ENCODE measurements at places on chromosomes 3 and 15.

DNA sequence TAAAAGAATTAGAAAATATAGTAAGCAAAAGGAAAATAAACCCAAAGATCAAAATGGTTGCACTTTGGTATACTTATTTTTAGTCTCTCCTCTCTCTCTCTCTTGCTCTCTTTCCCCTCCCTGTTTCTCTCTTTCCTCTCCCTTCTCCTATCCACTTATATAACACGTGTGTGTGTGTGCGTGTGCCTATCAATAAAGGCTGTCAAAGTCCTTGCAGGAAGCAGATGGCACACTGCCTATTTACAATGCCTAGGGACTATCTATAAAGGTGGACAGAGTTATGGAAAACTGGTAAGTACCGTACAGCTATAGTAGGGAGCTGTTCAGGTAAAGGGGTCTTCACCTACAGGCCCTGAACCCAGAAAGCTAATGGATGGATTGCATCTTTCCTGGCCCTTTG is 161.6 kb downstream of the SQOR start:
- DNase-seq: no peak

DNA sequence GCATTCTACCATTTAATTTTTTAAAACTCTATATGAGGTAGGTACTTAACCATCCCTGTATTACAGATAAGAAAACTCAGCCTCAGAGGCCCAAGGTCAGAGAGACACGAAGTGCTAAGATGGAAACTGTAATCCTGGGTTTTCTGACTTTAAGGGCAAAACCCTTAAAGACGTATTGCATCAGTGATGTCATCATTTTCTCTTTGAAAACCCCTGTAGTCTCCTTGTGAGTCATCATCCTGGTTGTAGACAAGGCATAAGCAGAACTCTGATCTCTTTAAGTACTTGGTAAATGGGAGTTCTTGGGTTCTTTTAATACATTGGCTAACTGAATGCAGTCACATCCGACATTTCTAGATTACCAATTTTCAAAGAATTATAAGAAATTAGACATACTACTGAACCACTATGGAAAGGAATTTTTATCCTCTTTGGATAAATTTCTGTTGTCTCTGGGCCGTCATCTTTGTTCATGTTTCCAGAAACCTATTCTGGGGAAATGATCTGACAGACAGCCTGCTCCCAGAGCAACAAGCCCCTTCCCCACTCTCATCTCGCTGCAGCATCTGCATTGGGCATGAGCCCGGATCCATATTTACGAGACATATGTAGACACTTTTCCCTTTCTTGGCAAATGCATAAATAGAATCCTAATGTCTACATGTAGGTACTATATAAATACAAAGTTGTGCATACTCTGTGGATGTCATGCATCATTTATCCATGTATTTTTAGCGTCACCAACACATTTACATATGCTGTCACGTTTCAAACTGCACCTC is 48.7 kb upstream of the MDFIC2 start:
- DNase-seq: no peak

- no peak for DNase-seq
Measured at GRCh38 chr3:154642145-154642544, 212.2 kb upstream of the GPR149 start.

DNA sequence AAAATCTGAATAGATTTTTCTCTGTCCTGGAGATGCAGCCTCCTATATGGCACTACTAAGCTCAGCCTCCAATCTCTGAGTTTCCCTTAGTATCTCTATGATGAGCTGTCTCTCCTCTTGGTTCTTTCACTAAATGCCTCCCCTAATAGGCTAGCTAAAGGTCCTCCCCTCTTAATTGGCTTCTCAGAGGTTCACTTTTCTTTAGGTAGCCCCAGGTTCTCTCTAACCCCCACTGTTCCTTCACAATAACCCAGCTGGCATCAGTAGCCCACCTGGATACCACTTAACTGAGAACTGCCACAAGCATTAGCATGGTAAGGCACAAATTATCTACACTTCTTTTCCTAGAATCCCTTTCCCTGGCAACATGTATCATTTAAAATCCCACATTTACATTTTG is 523.2 kb downstream of the IGSF11 start:
- no peak for DNase-seq

DNA sequence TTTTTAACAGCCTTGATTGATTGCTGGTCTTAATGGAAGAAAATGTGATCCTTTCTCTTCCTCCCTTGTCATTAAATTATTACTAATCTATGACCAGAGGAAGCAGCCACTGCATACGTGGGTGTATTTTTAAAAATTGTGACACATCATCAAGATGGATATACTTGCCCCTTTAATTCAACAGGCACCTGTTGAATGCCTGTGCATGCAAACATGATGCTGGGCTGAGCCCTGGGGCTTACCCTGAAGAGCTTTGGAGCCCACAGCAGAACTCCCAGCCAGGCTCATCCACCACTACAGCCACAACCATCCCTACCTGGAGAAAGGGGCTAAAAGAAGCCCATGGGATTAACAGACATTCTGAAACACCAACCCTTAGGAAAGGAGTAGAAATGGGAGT is 297.2 kb upstream of the CTDSPL start:
- DNase-seq: no peak

- DNase-seq: no peak
Measured at GRCh38 chr3:10249833-10250232, 1.6 kb downstream of the TATDN2 start.

- DNase-seq: no peak
Measured at GRCh38 chr3:21466476-21466875, 284.5 kb downstream of the ZNF385D start.

- no peak for DNase-seq
Measured at GRCh38 chr3:128854475-128854874, 24.9 kb upstream of the ACAD9 start.

DNA sequence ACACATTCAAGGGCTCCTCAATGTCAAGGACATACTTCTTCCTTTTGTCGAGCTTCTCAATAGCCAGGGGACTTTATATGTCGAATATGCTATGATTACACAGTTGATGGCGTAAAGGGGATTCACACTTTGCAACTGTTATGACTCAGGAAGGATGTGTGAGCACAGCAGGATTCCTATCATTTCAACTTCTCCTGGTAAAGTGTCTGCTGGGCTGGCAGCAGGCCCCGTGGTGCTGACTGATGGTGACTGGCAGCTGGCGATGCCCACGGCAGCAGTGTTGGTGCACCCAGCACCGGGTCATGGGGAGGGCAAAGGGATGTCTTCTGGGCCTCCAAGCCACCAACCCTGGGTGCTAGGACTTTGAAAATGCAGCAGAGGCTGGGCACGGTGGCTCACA is 44.8 kb upstream of the GNB5 start:
- no peak for DNase-seq

- DNase-seq: no peak
Measured at GRCh38 chr3:193701953-193702635, 109.1 kb downstream of the OPA1 start.

GRCh38 chr15:66657185-66658020 is 44.6 kb upstream of the SMAD6 start:
- no peak for DNase-seq

GRCh38 chr3:51961602-51962569 is 5.4 kb downstream of the PCBP4 start:
- DNase-seq: no peak

GRCh38 chr15:47384776-47385175 is 332.5 kb upstream of the SEMA6D start:
- DNase-seq: no peak

DNA sequence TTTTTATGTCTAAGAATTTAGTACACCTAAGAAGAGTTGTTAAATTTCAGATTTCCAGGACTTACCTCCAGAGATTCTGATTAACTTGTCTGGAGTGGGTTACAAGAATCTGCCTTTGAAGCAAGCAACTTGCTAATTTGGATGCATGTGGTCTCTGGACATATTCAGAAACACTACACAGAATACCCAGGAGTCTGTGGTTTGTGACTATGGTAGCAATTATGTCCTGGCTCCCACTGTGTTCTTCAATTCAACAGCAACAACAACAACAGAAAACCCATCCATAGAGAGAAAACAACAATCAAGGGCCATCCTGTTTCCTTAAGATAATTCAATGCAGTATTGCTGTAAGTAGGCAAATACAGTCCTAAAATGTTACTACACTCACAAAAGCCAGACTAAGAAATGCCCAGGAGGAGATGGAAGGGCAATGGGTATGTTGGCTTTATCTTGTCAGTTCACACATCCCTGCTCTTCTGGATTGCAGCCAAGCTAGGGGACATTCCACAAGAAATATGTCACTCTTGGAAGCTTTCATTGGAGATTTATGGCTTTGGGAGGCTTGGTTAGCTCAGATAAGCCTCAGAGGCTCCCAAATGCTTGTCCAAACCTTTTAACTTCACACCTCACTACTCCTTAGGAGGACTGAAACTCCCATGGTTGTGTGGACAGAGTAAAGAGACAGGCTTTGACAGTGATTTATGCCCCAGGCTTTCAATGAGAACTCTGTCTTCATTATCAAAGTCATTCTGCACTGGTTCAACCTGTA is 99.4 kb upstream of the MRPL3 start:
- no peak for DNase-seq

DNA sequence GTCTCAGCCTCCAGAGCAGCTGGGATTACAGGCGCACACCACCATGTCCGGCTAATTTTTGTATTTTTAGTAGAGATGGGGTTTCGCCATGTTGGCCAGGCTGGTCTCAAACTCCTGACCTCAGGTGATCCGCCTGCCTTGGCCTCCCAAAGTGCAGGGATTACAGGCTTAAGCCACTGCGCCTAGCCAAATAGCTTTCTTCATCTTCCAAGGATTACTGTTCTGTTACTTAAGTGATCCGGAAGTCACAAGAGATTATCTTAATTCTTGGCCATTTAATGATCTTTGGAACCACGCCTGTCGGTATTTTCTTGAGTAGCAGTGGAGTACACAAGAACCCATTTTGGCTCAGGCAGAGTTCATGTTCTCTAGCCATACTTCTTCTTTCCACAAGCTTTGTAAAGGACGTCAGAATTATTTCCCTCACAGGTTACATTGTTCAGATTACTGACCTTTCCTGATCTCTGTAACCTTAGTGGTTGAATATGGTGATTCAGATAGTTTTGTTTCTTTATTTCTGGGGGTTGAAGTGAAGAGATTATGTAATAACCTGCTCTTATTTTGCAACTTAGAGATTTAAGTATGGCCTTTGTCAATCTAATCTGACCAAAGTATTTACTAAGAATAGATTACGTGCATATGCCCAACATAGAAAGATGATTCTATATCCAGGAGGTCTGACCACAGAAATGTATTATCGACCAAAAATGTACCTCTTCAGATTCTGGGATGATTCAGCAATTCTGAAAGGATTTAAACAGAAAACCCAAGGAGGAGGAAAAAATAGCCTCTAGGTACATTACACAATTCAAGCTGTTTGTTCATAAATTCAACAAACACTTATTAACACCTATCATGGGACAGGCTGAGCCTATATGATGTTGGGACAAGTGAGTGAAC is 132.2 kb downstream of the GREM1 start:
- no peak for DNase-seq

DNA sequence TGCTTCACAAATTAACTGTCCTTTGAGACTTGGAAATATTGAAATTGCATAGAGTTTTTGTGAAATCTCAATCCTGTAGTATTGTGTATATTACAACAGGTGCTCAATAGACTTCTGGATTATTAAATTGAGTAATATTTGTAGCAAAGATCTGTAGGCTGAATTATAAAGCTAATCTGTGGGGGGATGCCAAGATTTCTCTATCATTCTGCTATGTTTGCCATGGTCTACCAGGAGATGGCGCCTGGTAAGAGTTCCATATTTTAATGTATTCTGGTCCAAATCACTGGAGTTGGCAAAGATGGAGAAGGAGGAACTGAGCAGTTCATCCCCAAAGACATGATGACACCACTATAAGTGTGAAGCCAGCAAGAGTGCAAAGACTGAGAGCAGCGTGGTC is 340.9 kb upstream of the TPRG1 start:
- no peak for DNase-seq

DNA sequence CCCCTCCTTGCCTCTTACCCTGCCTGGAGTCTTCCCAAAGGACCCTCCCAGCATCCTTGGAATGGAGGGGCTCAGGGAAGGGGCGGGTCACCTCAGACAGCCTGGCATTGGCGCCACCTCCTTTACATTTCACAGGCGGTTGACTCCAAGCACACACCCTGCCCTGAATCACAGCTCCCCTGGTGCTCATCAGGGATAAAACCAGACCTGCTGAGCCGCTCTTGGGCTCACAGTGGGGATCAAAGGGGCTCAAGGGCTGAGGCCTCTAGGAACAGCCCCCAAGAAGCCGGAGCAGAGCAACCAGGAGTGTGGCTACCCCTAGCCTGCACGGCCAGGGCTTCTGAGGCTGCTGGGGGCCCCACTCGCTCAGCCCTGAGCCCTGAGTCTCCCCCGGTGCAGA is 16.6 kb downstream of the LINGO1 start:
- no peak for DNase-seq

GRCh38 chr3:114877378-114878113 is 269.5 kb downstream of the ZBTB20 start:
- DNase-seq: no peak

- DNase-seq: peak; percentile 85
Measured at GRCh38 chr3:68972358-68972979, 40.1 kb upstream of the TAFA4 start.

DNA sequence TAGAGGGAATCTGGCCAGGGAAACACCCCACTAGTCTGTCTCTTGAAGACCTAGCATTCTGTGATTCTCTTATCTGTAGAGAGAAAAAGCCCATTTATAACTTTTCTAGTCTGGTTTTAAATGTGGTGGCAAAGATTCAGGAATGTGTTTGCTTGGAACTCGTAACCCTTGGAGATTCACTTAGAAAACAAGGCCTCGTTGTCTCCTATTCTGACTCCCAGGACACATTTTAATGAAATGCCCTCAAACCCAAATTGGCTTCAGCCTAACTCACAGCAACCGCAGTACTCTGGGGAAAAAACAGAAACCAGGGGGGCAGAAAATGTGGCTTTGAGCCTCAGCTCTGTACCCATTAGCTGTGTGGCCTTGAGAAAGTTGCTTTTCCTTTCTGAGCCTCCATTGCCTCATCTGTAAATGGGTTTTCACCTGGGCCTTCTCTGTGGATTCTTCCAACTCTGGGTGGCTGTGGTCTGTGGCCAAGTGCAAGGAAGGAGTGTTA is 36.5 kb downstream of the RPLP1 start:
- DNase-seq: no peak

- DNase-seq: no peak
Measured at GRCh38 chr3:110253794-110254193, 817.8 kb upstream of the NECTIN3 start.

DNA sequence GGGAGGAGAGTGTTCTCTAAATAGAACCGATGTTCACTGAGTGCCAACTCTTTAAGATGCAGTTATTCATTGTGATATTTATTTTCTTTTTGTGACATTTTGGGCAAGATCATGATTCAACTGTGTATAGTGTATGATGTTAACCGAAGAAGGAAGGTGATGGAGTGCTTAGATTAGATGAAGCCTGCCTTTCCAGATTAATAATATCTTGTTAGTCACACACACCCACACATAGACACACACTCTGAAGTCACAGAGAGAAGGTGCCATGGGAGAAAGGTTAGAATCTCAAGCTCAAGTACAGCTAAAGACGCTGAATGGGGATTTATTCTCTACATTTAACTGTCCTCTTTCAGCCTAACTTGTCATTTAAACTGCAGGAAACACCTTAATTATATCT is 77.0 kb downstream of the SLC9A9 start:
- no peak for DNase-seq

- DNase-seq: no peak
Measured at GRCh38 chr3:52353291-52353855, 37.3 kb downstream of the DNAH1 start.
